ENCODE measurements at places on chromosomes 16 and 17. TPM values are rescaled to one million over a fixed set of nuclear protein-coding genes. Genes with fewer than 3 reads are reported as not detected.

TP53TG3C gene
- not detected for total RNA-seq

FA2H gene
- total RNA-seq = not detected

HSF4 gene
- 0.79 TPM for total RNA-seq

KRT222 gene
- total RNA-seq = not detected

ATP2C2 gene
- total RNA-seq = not detected

GPR179 gene
- total RNA-seq = not detected

NPIPA2 gene
- total RNA-seq = 0.40 TPM

KCNG4 gene
- total RNA-seq = not detected

KRT24 gene
- total RNA-seq = not detected

CLDN6 gene
- total RNA-seq = not detected

AIPL1 gene
- not detected for total RNA-seq

CDH1 gene
- total RNA-seq = not detected

NHLRC4 gene
- 1.1 TPM for total RNA-seq

TRPV3 gene
- not detected for total RNA-seq

CES4A gene
- total RNA-seq = 1.6 TPM

TERB1 gene
- total RNA-seq = 0.22 TPM

CDK5RAP3 gene
- 38.2 TPM for total RNA-seq

KIF18B gene
- total RNA-seq = 12.0 TPM

CES5A gene
- total RNA-seq = not detected

KRTAP1-5 gene
- total RNA-seq = not detected

CTRB2 gene
- not detected for total RNA-seq
